Activated naive CD8-positive, alpha-beta T cell treated with anti-CD3 and anti-CD28 coated beads for 36 hours (primary cell): ENCODE measurements at places on chromosomes 1 and 21. TPM values are rescaled to one million over a fixed set of nuclear protein-coding genes. Genes with fewer than 3 reads are reported as not detected.

Gene UBL4B
- not detected for total RNA-seq

Gene CDK18
- total RNA-seq: 6.5 TPM

Gene LIPI
- not detected for total RNA-seq

Gene F13B
- total RNA-seq: not detected

Gene DEPDC1
- total RNA-seq: 15.5 TPM

Gene KCNE2
- total RNA-seq: not detected

Gene ASCL5
- 0.35 TPM for total RNA-seq

Gene DDX20
- 21.5 TPM for total RNA-seq

Gene KPNA6
- 88.3 TPM for total RNA-seq

Gene WNT3A
- total RNA-seq: not detected

Gene KRTAP15-1
- total RNA-seq: not detected

Gene C4BPA
- not detected for total RNA-seq
